ENCODE measurements at places on chromosomes 7 and 10. TPM values are rescaled to one million over a fixed set of nuclear protein-coding genes. Genes with fewer than 3 reads are reported as not detected.

- DNase-seq: peak; percentile 18
Observed at GRCh38 chr7:103651593-103652377, 205.8 kb upstream of the SLC26A5 start.

DNA sequence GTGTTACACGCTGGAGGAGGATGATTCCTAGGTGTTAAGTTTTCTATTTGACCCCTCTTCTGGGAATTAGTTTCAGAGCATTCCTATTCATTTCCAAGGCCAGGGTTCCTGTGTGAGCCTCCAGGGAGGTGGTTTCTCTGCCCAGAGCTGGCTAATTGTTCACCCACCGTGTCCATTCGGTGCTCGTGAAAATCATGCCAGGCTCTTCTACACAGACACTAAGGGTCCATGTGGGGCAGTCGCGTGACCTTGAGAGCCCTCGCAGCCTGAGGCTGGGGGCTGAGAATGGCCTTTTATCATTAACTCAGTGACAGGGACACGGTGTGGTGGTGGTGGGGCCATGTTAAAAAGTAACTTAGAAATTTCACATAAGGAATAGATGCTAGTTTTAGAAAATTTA, 83.7 kb downstream of the EMX2 start:
- DNase-seq: no peak

The PDE1C gene
- total RNA-seq: 10.2 TPM

GRCh38 chr10:74165530-74165901, 14.5 kb downstream of the ADK start:
- no peak for DNase-seq

DNA sequence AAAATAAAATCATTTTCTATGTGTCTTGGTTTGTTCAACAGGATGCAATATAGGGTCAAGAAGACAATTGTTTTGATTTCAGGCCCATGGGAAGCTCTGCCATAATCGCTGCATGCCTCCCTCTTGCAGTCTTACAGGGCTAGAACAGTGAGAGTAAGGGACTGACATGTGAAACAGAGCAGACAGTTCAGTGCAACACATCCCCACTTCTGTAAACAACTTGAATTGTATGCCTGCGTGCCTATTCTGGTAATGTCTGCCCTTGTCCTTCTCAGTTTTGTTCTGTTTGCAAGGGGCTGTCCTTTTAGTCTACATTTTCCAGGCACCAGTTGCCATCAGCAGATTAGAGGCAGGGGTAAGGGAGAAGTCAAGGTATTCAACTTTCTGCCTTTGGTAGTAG, 34.8 kb upstream of the GPR37 start:
- no peak for DNase-seq

GRCh38 chr7:37832194-37832593, 16.2 kb upstream of the NME8 start:
- no peak for DNase-seq

DNA sequence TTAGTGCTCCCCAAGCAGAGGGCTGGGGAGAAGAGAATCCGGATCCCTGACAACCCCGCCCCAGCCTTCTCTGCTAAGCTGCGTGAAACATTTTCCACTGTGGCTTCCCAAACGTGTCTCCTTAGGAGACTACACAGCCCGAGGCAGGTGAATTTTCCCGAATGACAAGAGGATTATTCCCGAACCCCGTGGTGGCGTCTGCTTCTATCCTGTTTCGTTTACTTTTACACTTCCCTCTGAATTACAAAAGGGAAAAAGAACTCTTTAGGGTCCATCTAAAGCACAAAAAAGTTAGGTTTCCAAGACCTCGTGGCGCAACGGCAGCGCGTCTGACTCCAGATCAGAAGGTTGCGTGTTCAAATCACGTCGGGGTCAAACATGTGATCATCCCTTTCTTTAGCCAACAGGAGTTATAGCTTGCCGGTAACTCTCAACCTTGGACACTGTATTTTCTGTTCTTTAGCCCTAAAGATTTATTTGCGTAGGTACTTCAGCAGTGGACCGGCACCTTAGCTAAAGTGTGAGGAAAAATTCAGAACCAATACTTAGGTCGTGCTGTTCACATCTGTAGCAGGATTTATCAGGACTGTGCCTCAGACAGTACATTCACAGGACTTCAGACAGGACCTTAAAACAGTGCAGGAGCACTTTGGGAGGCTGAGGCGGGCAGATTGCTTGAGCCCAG, 3.2 kb upstream of the ZNF789 start:
- no peak for DNase-seq

GRCh38 chr7:24472093-24472492, 101.2 kb upstream of the PALS2 start:
- no peak for DNase-seq

GRCh38 chr7:82904871-82905270, 257.8 kb downstream of the PCLO start:
- DNase-seq: no peak

The CRHR2 gene
- total RNA-seq: not detected
